ENCODE measurements at places on chromosomes 5 and 9. TPM values are rescaled to one million over a fixed set of nuclear protein-coding genes. Genes with fewer than 3 reads are reported as not detected.

Gene PCDHA12
- total RNA-seq = 0.25 TPM

GRCh38 chr9:35484406-35484805 is 5.5 kb upstream of the RUSC2 start:
- no peak overlapping the region for H3K27ac ChIP-seq
- no peaks in the 10 kb centered on the region for H3K27me3 ChIP-seq
- no peaks in the 10 kb centered on the region for H3K36me3 ChIP-seq
- H3K4me1 ChIP-seq = peaks cover 17% of the 10 kb centered on the region
- DNase-seq = no peak

Gene URM1
- total RNA-seq = 15.2 TPM

DNA sequence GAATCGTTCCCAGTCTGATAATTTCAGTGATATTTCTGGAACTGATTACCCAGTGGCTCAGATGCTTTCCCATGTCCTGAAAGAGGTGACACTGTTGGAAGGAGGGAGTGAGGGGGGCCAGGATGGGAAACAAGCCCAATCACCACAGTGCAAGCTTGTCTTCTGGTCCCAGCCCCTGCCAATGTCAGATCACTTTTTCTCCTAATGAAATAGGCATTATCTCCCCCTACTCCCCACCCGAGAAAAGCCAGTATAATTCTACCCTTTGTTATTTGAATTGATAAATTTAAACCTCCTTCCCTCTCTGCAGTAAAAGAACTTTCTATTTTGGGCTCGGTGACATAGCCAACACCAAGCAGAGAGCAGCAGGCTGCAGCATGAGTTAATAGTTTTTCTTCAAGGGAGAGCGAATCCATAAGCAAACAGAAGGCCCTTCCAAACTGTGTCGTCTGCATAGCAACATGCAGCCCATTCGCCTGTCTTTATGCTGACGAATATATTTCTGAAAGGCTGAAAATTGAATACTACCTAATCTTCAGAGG is 14.6 kb upstream of the PPP2CA start:
- H3K27ac ChIP-seq = peak overlapping the region; percentile 21
- no peak overlapping the region for H3K4me3 ChIP-seq
- no peak for DNase-seq
- H3K27me3 ChIP-seq = no peaks in the 10 kb centered on the region
- peaks cover 5% of the 10 kb centered on the region for H3K4me1 ChIP-seq
- H3K36me3 ChIP-seq = no peaks in the 10 kb centered on the region

Gene CNTRL
- total RNA-seq = 13.8 TPM
